Inflammatory macrophage (primary cell): ENCODE measurements at places on chromosomes 6 and 20.

DNA sequence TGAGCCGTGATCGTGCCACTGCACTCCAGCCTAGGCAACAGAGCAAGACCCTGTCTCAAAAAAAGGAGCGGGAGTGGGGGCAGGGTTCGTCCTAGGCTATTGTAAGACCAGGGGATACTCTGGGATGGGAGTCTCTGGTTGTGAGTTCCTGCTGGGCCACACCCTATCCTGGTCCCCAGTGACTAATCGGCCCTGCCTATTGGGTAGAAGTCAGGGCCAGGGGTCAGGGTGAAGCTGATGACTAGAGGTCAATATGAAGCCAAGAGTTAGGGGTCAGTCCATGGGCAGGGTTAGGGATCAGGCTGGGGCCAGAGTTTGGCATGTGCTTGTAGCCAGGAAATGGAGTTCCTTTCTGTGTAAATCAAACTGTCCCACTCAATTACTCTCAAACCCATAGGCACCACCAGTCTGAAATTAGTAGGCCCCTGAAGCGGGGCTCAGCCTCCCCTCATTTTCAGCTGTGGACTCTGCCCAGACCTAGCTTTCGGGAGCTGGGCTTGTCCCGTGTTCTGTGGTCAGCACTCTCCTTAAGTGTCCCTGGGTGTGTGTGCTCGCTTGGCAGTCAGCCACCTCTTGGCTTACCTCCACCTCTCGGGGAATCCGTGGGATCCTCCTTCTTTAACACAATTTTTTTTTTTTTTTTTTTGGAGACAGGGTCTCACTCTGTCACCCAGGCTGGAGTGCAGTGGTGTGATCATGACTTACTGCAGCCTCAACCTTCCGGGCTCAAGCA, 1.8 kb downstream of the HSPA12B start:
- no peak for DNase-seq

DNA sequence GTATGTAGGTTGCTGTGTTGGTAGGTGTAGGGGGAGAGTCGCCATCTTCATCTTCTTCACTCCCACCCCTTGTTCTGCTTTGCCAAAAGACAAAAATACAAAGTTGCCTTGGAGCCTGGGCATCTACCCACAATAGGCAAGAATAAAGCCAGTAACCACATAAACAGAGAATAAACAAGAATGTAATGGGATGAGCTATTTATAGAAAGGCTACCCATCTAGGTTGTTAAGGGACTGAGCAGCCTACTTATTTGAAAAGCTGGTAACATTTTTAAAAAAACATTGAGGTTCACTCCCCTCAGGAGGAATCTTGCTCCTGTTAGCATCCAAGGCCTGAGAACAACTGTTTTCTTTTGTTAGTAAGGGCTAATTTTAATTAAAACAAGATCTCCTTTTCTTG, 301.4 kb upstream of the STXBP5 start:
- no peak for DNase-seq

GRCh38 chr6:13762611-13763441, 51.2 kb upstream of the RANBP9 start:
- DNase-seq: peak; percentile 77

DNA sequence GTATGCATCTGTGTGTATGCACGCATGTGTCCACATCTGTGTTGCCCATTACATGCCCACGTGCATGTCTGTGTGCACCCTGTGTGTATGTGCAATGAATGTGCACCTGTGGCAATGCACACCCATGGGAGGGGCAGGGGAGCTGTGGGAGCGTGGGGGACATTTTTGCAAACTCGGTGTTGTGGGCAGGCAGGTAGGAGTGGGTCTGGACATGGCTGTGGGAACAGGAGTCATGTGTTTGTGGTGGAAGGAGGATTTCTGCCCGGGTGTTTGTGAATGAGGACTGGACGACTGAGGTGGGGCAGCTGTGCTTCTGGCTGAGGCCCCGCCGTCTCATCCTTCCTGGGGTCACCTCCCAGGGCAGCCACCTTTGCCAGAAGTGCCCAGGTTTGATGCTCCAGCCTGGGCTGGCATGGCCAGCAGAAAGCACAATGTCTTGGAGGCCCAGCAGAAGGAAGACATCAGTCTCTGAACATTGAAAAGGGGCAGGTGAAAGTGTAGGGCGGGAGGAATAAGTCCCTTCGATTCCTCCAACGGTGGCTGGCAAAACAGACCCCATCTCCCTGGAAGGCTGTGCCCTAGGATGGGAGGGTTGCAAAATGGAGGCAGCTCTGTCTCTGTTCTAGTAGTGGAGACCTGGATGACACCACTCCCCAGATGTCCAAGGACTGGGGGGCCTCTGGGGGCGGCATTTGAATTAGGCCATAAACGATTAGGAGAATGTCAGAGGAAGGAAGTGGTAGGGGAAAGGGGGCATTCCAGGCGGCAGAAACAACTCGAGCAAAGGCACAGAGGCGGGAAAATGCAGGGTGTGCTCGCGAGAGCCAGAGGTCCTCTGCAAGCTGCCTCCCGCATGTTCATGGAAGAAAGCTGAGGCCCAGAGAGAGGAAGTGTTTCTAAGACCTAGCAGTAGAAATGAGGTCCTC, 19.1 kb upstream of the ARMC12 start:
- peak; percentile 47 for DNase-seq

DNA sequence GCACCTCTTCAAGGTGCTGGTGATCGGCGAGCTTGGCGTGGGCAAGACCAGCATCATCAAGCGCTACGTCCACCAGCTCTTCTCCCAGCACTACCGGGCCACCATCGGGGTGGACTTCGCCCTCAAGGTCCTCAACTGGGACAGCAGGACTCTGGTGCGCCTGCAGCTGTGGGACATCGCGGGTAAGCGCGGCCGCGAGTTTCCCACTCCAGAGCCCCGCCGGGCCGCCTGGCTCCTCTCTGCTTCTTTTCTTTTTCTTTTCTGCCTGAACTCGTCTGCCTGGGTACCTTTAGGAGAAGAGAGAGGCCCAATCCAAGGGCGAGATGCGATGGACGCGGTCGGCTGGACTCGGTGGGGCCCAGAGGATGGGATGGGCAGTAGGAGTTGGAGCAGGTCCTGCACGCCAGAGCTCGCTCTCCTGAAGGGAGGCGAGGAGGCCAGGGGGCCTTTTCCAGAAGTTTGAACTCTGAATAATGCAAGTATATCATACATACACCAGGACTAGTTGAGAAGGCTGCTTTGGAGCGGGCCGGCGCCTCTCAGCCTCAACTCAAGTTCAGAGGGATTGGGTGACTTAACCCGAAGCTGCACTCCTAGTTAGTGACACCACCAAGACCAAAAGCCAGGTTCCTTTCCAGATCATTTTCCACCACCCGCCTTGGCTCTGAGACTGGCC, 445 bp downstream of the RAB32 start:
- peak; percentile 23 for DNase-seq

DNA sequence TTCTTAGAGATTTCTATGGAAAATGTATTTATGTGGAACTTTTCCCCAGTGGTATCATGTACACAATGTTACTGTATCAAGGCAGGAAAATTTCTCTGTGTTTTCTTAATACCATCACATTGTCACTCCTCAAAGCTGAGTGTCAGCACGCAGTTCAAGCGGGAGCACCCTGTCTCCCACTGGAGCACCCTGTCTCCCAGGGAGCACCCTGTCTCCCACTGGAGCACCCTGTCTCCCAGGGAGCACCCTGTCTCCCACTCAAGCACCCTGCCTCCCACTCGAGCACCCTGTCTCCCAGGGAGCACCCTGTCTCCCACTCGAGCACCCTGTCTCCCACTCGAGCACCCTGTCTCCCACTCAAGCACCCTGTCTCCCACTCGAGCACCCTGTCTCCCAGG, 51.3 kb downstream of the PSMG4 start:
- DNase-seq: no peak

- no peak for DNase-seq
These were observed 2.3 kb downstream of the TOX2 start for GRCh38 chr20:43916881-43917371.

- DNase-seq: no peak
These were observed 162.2 kb downstream of the TBXT start for GRCh38 chr6:166005401-166005943.

- no peak for DNase-seq
These were observed 211.6 kb downstream of the ZDHHC14 start for GRCh38 chr6:157592541-157592940.

GRCh38 chr6:160330619-160331018, 17.6 kb upstream of the SLC22A3 start:
- no peak for DNase-seq

- peak; percentile 62 for DNase-seq
These were observed 231.9 kb downstream of the PKHD1 start for GRCh38 chr6:51855310-51856082.

DNA sequence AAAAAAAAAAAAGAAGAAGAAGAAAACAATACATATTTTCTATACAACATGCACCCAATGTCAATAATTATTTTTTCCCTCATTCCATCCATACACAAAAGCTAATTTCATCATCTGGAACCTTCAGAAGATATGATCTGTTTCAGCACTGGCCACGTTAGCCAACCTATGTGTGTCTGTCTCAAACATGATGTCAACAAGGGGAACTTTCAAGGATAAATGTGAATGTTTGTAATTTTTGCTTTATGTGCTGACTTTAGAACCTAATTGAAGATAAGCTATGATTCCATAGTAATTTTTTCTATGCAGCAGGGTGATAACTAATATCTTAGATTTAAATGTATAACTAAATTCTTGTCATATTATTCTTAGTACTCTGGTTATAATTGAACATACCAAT, 37.9 kb downstream of the IPCEF1 start:
- DNase-seq: no peak

DNA sequence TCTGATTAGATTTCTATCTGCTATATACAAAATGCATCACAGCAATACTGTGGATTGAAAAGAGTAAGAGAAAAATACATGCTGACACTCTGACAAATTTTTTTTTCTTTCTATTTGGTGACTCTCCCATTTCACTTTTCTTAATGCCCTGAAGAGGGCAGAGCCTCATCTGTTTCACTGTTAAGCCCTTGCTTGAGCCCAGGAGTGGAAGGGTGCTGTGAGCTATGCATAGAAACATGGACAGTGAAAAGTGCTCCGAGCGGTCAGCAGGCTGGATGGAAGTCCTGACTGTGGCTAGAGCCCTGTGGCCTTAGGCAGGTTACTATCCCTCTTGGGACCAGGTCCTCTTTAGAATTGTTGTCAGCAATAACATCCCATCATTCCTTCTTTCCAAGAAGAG, 17.4 kb upstream of the CSE1L start:
- DNase-seq: peak; percentile 7

- no peak for DNase-seq
These were observed 1.2 kb downstream of the ZNF335 start for GRCh38 chr20:45970646-45971424.

DNA sequence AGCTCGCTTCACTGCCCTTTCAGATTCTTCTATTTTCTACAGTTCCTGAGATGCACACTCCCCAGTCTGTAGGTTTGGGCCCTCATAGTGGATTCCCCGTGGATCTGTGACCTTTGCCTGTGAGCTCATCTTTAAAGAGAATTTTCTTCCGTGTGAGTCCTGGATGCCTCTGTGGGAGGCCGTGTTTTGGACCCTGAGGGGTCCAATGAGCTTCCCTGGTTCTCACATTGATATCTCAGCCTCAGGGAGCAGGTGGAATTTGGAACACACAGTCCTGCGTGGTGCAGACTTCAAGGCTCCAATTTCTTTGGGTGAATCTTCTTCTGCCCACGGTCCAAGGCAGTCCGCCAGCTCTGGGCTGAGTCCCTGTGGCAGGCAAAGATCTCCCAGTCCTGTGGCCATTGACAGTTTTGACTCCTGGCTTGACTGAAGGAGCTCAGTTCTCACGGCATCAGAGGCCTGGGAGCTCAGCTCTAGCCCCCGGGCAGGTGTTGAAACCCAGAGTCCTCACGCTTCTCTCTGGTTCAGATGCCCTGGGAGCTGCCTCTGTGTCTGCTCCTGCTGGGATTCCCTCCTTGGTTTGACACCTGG, 61.0 kb downstream of the PSMG4 start:
- no peak for DNase-seq

GRCh38 chr20:57117296-57117695, 149.1 kb downstream of the BMP7 start:
- DNase-seq: no peak

GRCh38 chr20:44409132-44409600, 53.7 kb downstream of the HNF4A start:
- DNase-seq: no peak

- DNase-seq: no peak
These were observed 52.6 kb downstream of the ZBTB2 start for GRCh38 chr6:151338651-151339200.

GRCh38 chr6:131331151-131331550, 195.9 kb downstream of the AKAP7 start:
- DNase-seq: no peak

GRCh38 chr6:157804448-157805327, 18.4 kb upstream of the SNX9 start:
- DNase-seq: no peak

DNA sequence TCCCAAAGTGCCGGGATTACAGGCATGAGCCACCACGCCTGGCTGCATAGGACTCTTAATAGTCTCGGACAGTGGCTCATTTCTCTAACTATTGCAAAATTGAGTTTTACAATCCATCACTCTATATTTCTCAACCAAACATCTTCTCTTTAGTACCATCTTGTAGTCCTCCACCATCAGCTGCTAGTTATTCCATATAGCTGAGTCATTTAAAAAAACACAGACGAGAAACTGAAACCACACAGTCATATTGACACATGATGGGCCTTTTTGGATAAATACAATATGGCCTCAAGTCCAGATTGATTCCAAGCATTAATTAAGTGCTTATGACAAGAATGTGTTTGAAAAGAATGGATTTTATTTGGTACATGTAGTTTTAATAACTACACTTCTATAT, 599.1 kb downstream of the MEI4 start:
- no peak for DNase-seq

DNA sequence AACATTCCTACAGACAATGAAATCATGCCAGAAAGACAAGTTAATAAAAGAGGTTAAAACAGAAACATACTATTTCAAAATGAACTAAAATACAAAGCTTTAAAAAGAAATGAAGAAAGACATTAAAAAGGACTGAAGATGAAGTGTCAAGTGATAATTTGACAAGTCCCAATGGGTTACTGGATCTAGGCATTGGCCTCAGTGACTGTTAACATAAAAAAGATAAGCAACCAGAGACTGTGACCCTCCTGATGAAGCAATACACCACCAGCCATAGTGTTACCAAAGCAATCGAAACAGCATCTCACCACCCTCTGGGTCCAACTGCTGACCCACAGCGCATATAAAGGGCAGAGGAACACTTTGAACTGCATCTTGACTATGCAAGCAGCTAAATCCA, 130.3 kb downstream of the FIG4 start:
- DNase-seq: no peak

DNA sequence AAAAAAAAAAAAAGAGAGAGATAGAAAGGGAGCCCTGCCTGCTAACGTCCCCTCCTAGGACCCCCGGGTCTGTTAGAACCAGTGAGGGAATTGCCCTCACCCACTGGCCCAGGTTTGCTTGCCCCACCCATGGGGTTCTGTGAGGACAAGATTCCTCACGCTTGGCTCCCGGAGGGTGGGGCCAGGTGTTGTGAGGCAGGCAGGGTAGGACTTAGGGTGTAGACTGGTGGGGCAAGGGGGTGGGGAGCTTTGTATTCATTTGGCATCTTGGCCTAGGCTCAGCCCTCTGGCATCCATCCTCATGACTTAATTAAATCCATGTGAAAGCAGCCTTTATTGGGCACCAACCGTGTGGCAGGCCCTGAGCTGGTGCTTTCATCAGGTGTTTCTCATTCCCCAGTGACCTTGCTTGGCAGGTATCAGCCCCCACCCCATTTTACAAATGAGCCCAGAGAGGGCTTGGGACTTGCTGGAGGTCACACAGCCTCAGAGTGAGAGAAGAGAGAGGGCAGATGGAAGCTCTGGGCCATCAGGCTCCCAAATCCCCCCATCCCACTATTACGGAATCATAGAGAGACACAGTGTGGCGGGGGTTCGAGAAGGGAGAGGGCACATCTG, 19.0 kb downstream of the RAB44 start:
- no peak for DNase-seq
